HL-60 (cell line): ENCODE measurements at places on chromosomes 12 and 14.

- DNase-seq, result no peak
Measured at GRCh38 chr12:55019784-55020183, at the start of gene NEUROD4. NEUROD4 (plus strand) TSS chr12:55019974; CDS start chr12:55026440, 6,466 bp downstream.

DNA sequence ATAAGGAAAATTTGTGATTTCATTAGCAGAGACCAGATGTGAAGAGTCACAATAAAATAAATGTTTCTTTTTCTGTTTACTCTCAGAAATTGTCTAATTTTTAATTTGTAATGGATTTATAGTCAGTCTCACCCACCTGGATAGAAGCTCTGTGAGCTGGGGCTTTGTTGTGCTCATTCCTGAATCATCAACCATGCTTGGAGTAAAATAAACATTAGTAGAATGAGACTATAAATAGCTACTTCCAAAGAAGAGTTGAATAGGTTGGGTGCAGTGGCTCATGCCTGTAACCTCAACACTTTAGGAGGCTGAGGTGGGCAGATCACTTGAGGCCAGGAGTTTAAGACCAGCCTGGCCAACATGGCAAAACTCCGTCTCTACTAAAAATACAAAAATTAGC is 185.3 kb upstream of the FBXO33 start:
- no peak for DNase-seq

GRCh38 chr14:23378612-23379220 is 1.9 kb downstream of the CMTM5 start:
- no peak for DNase-seq

DNA sequence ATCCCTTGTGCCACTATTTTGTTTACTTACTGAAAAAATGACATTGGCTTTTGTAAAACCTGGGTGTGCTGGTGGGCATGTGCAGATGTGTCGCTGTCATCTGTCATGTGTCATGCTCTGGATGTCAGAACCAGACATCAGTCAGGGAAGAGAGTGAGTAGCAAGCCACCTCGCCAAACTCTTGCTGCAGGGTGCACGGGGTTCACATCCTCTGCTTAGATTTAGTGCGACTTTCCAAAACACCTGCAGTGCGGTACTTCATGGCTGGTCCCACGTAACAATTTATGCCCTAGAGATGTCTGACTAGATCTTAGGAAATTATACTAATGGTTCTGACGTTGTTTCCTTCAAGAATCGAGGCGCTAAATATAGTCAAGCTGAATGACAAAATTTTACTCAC is 106.7 kb downstream of the CRADD start:
- DNase-seq, result no peak

- DNase-seq, result no peak
Measured at GRCh38 chr12:30996255-30996654, 69.7 kb downstream of the TSPAN11 start.
